Left cardiac atrium (tissue), 4 donors: ENCODE measurements at places on chromosomes 1 and 21. TPM values are rescaled to one million over a fixed set of nuclear protein-coding genes. Genes with fewer than 3 reads are reported as not detected.

GRCh38 chr1:145874646-145875045 is 11.0 kb downstream of the ANKRD35 start:
- no peak for DNase-seq

DNA sequence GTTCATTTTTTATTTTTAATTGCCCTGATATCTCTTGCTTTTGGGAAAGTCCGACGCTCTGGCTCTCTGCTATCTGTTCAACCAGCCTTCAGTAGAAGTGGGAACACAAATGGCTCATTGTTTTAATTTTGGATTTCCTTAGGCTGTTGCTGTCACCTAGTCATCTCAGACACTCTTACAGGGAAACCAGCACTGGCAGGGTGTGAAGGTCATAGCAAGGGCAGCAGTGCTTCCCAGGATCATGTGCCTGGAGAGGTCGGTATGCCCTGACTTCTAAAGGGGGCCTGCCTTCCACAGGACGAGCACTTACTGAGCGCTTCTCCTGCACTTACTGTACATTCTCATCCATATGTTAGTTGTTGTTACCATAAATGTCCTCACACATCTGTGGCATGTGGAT is 224.2 kb downstream of the DISC1 start:
- peak; percentile 56 for DNase-seq

Gene ZNF683
- total RNA-seq = 0.35 TPM

- no peak for DNase-seq
These were observed 544.8 kb upstream of the ADGRL4 start for GRCh38 chr1:79551321-79551720.

DNA sequence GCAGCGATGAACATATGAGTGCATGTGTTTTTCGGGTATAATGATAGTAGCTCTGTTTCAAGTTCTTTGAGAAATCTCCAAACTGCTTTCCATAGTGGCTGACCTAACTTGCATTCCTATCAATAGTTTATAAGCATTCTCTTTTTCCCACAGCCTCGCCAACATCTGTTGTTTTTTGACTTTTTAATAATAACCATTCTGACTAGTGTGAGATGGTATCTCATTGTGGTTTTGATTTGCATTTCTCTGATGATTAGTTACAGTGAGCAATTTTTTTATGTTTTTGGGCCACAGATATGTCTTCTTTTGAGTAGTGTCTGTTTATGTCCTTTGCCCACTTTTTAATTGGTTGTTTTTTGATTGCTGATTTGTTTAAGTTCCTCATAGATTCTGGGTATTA is 10.6 kb upstream of the RUNX1 start:
- no peak for DNase-seq

Gene UMODL1
- total RNA-seq = not detected
